ENCODE measurements at places on chromosomes 16 and 17.
A peak's percentile ranks its signal among the peaks of the same experiment; 100 is the strongest.

- DNase-seq = no peak
Measured at GRCh38 chr16:4966736-4967453, 8.8 kb downstream of the SEC14L5 start.

- no peak for DNase-seq
Measured at GRCh38 chr16:9135797-9136196, 44.4 kb downstream of the HAPSTR1 start.

DNA sequence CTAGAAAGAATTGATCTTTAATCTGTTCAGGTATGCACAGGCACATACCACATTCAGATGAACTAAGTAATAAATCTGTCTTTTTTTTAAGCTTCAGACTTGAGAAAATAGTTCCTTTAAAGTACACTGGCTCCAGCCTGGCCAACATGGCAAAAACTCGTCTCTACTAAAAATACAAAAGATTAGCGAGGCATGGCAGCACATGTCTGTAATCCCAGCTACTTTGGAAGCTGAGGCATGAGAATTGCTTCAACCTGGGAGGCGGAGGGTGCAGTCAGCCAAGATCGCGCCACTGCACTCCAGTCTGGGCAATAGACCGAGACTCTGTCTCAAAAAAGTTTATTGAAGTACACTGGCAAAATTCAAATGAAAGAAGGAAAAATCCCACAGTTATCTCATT, 111.0 kb upstream of the NETO2 start:
- no peak for DNase-seq

DNA sequence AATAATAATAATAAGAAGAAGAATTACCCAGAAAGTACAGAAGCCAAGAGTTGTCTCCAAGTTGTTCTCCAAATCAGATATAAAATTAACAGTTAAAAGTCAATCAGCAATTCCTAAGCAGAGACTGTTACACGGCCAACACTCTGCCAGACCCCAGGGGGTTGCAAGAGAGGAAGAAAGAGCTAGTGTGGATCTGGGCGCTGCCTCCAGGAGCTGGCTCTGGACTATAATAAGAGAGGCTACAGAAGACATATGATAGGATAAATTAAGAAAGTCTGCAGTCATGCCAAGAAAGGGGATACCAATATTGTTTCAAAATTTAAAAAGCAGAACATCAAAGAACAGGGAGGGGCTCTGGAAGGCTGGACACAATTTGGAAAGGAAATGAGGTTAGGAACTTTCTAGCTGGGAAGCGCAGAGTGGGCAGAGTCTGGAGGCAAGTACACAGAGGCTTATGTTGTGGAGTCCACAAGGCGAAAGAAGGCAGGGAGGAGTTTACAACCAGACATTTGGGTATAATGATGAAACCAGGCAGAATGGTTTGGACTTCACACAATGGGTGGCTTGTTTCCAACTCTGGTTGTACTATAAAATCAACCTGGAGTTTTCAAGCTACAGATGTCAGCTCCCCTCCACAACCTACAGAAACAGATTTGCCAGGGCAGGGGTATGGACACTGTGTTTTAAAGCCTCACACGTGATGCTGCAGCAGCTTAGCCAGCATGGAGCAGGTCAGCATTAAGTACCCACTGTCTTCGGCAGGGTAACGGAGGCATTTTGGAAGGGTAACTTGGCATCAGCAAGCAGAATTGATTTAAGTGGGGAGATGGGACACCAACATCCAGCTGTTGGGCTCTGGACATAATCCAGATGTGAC, 49.4 kb downstream of the SLC39A11 start:
- DNase-seq = peak; percentile 54

- peak; percentile 29 for DNase-seq
Measured at GRCh38 chr16:57106767-57107166, 14.4 kb downstream of the CPNE2 start.

- DNase-seq = peak; percentile 22
Measured at GRCh38 chr16:49621241-49622083, 234.4 kb downstream of the ZNF423 start.

- peak; percentile 9 for DNase-seq
Measured at GRCh38 chr16:56460101-56460500, 8.7 kb downstream of the OGFOD1 start.

- DNase-seq = no peak
Measured at GRCh38 chr16:6634151-6634550, 698.5 kb upstream of the RBFOX1 start.

DNA sequence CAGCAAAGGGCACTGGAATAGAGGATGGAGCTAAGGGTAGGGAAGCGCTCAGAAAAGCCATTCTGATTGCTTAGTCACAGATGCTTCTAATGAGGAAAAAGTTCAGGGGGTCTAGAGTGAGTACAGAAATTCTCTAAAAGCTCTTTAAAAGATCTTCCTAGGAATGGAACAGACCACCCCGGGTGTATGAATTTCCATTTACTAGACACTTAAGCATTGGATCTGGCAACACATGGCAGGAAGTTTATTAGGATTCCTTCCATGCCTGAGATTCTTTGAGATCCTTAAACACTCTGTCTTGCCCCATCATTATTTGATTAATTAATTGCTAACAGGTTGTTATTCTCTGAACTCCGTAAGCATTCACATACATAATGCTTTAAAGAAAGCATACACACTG, 8.5 kb downstream of the KRTAP9-7 start:
- DNase-seq = no peak

Data from cardiac fibroblast (primary cell).